ENCODE measurements at places on chromosomes 6 and 20. TPM values are rescaled to one million over a fixed set of nuclear protein-coding genes. Genes with fewer than 3 reads are reported as not detected.

ALDH5A1 gene
- polyA plus RNA-seq: 42.6 TPM

DZANK1 gene
- polyA plus RNA-seq: 2.5 TPM

DNA sequence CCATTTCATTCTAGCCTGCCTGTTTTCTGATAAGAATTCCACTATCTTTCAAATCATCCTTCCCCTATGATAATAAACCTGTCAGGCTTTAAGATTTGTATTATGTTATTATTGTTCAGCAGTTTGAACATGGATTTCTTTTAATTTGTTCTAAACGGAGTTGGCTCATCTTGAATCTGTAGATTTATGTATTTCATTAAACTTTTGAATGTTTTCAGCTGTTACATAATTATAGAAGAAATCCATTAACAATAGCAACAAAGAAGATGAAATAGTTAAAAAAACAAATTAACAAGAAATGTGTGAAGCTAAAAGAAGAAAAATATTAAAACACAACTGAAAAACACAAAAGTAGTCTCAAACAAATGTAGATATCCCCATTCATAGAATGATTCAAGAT lies 223.7 kb upstream of the RUNX2 start:
- no peak for DNase-seq

POPDC3 gene
- 8.0 TPM for polyA plus RNA-seq

GRCh38 chr6:134449781-134450180 lies 131.9 kb upstream of the SGK1 start:
- no peak for DNase-seq

GRCh38 chr6:37460805-37461204 lies 27.8 kb downstream of the CMTR1 start:
- no peak for DNase-seq

DNA sequence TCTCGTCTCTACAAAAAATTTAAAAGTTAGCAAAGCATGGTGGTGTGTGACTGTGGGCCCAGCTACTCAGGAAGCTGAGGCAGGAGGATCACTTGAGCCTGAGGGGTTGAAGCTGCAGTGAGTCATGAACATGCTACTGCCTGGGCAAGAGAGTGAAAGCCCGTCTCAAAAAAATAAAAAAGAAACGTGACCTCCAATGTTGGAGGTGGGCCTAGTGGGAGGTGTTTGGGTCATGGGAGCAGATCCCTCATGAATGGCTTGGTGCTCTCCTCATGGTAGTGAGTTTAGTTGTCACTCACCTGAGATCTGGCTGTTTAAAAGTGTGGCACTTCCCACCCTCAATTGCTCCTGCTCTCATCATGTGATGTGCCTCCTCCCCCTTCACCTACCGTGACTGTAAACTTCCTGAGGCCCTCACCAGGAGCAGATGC lies 24.3 kb downstream of the RBL1 start:
- DNase-seq: no peak

DNA sequence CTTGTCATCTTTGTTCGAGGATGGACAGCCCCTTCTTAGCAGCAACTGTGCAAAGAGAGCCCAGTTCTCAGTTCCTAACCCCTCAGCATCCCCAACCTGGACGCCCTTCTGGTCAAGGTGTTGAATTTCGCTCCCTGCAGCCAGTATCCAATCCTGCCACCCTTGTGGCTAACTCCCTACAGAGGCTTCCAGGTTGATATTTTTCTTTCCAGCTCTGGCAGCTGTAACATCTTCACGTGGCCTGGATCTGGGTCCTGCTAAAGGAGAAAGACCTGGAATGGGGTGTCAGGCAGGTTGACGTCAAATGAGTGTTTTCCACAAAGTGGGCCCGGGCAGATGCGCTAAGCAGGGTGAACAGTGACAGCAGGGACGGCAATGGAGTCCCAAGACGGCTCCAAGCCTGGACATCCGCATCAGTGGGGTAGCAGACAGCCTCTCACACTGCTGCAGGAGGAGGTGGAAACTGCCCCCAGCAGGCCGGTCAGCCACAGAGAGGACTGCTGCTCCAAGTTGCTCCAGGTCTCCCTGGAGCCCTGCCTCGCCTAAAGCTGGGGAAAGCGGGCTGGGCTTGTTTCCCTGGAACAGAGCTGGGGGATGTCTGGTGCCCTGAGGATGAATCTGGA lies 1.0 kb upstream of the YTHDF1 start:
- no peak for DNase-seq

GRCh38 chr6:4581468-4582385 lies 194.5 kb upstream of the CDYL start:
- DNase-seq: no peak

EDN3 gene
- 0.87 TPM for polyA plus RNA-seq

DNA sequence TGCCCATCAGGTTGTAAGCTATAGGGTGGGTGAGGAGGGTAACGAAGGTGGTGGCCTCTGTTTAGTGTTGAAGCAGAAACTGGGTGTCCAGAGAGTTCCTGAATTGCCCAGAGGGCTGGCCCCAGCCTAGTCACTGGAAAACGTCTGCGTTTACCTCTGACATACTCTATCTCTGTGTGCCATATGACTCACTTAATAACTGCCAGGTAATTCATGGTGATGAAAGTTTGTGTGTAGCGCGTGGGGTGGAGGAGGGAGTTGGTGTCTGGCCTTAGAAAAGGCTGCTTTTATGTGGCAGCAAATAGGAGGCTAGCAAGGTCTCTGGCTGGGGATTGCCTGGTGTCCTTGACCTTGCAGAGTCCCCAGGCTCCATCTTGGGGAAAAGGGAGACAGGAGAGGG lies 47.3 kb downstream of the SLC35D3 start:
- DNase-seq: no peak

- DNase-seq: no peak
Measured at GRCh38 chr6:144559865-144560593, 274.9 kb downstream of the UTRN start.
